ENCODE measurements at places on chromosomes 11 and 22.

GRCh38 chr22:40026641-40027040 is 31.9 kb downstream of the FAM83F start:
- DNase-seq: no peak

DNA sequence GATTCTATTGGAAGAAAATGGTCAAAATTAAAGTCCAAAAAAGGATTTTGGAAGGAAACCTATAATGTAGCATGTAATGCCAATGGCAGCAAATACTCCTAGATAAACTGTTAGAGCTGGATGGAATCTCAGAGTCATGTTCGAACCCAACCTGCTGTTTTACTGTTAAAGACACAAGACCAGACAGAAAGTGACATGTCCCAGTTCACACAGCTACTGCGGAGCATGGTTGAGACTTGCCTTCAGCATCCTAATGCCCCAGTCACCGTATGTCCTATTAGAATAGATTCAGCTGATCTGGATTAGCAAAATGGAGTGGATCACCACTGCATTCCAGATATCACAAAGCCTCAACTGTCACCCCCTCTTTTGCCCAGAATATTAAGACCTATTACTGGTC is 14.9 kb downstream of the PISD start:
- DNase-seq: no peak

- DNase-seq: no peak
These were observed 6.1 kb upstream of the RNASEH2C start for GRCh38 chr11:65726660-65727059.

DNA sequence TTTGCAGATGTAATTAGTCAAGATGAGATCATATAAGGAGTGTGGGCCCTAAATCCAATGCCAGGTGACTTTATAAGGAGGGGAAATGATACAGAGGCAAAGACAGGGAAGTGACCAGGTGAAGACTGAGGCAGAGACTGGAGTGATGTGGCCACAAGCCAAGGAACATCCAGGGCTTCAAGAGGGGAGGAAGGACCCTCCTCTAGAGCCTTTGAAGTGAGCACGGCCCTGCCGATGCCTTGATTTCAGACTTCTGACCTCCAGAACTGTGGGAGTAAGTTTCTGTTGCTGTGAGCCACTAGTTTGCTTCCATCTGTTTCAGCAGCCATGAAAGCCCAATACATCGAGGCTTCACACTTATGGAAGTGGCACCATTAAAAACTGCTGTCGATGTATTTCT is 78.7 kb downstream of the SHANK2 start:
- DNase-seq: no peak

GRCh38 chr22:19061471-19062138 is 60.6 kb downstream of the DGCR2 start:
- DNase-seq: no peak

All from NCI-H2029 (cell line).